8988T (cell line): ENCODE measurements at places on chromosomes 2 and 18.
A peak's percentile ranks its signal among the peaks of the same experiment; 100 is the strongest.

DNA sequence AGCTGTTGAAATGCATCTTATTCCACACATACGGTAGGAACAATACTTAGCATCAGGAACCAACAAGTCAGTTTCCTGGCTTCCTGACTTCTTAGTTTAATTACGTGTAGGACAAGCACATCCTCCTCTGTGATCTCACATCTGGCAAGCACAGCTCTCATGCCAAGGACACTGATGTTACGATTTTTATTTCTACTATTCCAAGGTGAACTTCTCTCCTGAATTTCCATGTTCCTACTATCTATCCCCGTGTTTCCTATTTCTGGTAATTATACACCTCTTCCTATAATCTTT, 374.0 kb downstream of the NCKAP5 start:
- DNase-seq = no peak

DNA sequence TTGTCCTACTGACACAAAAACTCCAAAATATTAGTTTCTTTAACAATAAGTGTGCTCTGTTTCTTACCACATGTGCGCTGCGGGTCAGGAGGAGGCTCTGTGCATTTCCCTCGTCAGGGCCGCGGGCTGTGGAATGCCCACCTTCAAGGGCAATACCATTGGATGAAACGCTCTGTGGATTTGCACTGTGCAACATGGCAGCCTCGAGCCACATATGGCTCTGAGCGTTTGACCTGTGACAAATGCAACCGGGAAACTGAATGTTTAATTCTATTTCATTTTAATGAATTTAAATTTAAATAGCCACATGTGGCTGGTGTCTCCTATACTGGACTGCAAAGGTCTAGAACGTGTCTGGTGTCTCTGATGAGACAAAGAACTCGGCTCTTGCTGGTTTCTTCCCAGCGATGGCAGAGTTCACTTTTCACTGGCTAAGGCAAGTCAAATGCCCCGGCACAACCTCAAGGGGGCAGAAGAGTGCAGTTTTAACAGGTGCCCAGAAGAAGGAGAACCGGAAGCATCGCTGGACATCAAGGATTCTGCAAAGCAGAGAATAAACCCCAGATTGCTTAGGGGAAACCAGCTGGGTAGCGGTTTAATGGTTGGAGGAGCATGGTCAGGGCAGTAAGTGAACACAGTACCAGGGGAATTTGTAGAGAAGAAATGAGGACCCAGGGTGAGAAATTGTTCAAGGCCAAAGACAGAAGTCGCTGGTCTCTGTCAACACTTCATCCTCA, 37.0 kb upstream of the TMEM18 start:
- DNase-seq = peak; percentile 32

DNA sequence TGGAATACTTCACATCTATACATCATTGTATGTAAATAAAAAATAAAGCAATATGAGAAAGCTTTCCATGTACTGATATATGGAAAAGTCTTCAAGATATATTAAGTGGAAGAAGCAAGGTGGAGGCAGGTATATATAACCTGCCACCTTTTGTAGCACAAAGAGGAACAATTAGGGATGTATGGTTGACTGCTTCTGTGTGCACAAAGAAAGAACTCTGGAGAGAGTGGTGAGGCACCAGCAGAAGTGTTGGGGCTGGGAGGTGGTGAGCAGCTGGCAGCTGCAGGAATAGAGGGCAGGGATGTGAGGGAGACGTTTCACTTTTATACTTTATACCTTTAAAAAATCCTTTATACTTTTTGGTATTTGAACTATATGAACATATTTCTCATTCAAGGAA, 26.1 kb downstream of the KIF5C start:
- no peak for DNase-seq

DNA sequence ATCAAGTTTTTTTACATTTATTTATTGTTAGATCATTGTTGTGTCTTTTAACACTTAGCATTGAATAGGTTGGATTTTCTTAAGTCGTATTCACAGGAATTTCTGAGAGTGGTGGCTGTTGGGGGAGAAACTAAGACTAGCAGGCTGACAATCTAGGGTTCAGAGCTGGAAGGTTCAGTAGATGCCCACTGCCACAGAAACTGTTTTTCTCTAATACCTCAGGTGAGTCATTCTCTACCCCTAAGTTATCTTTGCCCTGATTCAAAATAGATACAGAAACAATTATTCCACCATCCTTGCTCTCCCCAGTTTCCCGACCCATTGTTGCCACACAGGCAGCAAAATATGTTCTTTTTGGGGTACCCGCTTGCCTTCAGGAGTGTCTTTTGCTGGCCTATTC, 870.8 kb upstream of the ID2 start:
- DNase-seq = no peak

DNA sequence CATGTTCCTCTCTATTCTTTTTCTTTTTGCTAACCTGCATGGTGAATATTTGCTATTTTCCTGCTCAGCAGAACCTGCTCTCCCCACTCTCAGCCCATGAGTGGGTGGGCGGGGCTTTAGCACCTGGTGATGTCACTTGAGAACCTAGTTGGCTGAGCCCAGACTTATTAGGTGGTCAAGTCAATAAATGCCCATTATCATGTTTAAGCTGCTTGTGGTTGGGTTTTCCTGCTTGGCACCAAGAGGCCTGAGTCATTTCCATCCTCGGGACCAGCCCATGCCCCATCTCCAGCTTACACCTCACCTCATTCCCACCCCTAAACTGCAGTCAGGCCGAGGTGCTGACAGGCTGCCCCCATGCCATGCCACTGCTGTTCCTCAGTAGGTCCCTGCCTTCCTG, 226.6 kb downstream of the ANKRD30B start:
- no peak for DNase-seq

DNA sequence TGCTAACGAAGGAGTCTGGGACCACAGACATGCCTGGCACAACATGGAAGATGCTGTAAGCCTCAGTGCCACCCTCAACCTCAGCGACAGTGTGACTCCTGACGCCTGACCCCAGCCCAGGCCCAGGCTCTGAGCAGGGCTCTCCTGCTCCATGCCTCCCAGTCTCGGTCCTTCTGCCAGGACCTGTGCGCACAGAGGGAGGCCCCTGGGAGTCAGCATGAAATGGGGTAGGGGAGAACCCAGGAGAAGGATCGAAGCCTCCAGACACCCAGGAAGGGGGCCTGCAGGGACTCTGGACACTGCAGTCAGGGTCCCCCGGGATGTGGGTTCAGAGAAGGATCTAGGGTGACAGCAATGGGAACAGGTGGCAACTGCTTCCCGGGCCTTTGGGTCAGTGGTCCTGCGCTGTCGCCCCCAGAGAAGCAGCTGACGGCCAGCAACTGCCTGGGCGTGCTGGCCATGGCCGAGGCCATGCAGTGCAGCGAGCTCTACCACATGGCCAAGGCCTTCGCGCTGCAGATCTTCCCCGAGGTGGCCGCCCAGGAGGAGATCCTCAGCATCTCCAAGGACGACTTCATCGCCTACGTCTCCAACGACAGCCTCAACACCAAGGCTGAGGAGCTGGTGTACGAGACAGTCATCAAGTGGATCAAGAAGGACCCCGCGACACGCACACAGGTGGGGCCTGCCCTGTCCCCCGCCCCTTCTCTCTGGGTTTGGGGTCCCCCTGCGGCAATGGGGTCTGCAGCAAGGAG, 233.9 kb downstream of the ATAD2B start:
- DNase-seq = no peak

DNA sequence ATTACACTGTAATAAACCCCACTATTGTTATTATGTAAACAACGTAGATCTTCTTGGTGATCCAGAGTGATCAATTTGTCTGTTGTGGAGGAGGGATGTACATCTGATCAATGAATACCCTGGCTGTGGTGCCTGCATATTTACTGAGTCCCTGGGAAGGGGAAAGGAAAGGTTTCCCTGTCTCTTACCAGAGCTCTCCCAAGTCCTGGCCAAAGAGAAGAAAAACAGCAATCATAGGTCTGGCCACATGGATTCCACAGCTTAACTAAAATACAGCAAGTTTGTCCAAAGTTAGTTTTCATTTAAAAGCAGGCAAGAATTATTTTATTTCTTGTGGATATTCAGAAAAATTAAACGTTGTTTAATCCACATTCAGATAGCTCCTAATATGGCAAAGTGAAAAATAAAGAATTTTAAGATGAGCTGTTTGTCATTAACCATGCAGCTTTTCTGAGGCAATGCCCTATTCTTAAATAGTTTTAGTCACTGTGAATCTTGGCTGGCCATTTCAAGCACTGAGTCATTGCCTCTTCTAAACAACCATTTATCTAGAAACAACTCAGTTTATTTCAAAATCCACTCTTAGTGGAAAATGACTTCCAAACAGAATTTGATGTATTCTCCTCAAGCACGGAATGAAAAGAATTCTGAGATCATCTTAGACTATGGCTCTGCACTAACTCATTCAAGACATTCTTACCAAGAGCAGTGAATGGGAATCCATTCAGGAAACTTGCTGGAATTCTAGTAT, 1004.4 kb upstream of the CDH2 start:
- DNase-seq = no peak

GRCh38 chr2:114754907-114755563, 312.6 kb downstream of the DPP10 start:
- no peak for DNase-seq

DNA sequence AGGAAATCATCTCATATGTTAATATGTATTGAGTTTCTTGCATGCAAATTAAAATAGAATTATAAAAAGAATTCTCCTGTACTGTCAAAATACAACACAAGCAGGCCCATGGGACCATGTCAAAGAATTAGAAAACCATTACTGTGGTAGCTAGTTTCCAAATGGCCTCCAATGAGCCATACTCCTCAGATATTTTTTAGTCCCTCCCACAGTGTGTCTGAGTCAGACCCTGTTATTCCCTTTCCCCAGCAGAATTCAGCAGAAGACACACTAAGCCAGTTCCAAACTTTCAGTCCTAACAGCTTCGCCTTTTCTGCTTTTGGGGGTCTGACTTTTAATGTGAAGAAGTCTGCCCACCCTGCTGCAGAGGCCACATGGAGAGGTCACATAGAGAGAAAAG, 86.7 kb downstream of the FIGN start:
- no peak for DNase-seq

DNA sequence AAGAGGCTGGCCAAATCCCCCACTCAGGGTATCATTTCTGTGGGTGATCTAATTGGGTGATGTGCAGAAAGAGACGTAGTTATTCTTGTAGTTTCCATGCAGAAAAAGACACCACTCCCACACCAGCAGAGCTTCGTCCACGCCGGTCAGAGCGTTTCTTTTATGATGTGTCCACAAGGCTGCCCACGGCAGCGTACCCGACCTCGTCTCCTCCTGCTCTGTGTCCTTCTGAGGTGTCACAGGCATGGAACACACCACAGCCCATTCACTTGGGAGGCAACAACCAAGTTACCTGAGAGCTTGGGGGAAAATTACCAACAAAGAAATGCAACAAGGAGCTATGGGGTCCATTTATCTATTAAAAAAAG, 131.3 kb downstream of the PXDN start:
- no peak for DNase-seq

DNA sequence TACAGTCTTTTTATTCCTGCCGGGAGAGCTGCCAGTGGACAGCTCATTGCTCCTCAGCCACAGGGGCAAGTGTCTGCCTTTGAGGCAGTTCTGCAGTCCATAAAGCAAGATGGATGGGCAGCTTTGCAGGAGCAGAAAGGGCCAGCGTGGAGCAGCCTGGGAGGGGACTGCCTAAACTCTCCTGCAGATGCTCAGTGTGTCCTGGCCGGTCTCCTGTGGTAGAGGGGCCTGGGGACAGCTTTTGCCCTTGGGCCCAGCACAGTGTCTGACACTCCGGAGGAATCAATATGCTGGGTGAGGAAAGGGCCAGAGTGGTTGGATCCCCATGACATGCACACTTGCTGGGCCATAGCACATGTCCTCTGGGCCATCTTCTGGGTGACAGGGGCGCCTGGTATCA, 65.7 kb upstream of the DAPL1 start:
- no peak for DNase-seq

GRCh38 chr2:109375656-109376055, 238.1 kb downstream of the SEPTIN10 start:
- DNase-seq = no peak

- no peak for DNase-seq
These were observed 79.1 kb upstream of the MYCN start for GRCh38 chr2:15861172-15861822.

- DNase-seq = no peak
These were observed 238.4 kb upstream of the HS6ST1 start for GRCh38 chr2:128557069-128557468.
